ENCODE measurements at places on chromosomes 12 and 14. TPM values are rescaled to one million over a fixed set of nuclear protein-coding genes. Genes with fewer than 3 reads are reported as not detected.

DNA sequence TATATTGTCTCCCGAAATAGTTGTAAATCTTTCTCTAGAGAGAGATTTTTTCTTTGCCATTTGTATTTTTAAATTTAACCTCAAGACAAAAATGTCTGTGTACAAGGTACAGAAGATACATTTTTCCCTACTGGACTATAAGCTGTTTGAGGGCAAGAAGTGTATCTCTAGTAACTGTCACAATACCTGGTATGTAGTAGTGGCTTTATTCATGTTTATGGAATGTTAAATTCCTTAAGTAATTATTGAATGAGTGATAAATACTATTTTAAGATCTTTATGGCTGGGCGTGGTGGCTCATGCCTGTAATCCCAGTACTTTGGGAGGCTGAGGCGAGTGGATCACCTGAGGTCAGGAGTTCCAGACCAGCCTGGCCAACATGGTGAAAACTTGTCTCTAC, 24.4 kb upstream of the CDK17 start:
- DNase-seq: no peak

Gene VDR
- total RNA-seq: 21.9 TPM

- peak; percentile 93 for DNase-seq
Measured at GRCh38 chr14:89493877-89494634, 77.0 kb upstream of the FOXN3 start.

DNA sequence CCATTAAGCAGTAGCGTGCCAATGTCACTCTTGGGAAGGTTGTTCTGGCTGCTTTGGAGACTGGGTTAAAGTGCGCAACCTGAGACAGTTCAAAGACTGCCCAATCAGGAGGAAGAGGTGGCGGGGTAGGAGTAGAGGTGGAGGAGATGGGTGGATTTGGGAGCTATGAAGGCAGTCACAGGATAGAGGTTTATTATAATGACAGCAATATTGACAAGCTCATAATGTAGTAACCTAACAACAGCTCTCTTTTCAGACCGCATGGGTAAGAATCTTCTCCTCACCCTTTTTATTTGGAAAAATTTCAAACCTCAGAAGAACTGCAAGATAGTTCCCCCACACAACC, 5.3 kb upstream of the PSMD9 start:
- DNase-seq: no peak

Measured in kidney epithelial cell (primary cell).